A673 (cell line): ENCODE measurements at places on chromosomes 1 and 21. TPM values are rescaled to one million over a fixed set of nuclear protein-coding genes. Genes with fewer than 3 reads are reported as not detected.

DNA sequence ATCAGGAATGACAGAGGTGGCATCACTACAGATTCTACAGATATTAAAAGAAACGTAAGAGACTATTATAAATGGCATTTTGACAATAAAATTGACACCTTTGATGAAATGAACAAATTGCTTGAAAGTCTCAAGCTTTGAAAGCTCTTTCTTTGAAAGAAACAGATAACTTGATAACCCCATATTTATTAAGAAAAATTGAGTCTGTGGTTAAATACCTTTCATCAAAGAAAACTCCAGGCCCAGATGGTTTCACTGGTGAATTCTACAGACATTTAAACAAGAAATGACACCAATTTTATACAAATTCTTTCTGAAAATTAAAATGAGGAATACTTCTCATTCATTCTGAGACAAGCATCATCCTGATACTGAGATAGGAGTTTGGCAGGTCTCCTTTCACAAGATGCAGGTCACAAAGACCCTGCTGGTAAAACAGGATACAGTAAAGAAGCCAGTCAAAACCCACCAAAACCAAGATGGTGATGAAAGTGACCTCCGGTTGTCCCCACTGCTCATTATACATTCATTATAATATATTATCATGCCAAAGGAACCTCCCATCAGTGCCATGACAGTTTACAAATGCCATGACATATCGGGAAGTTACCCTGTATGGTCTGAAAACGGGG, 210.9 kb downstream of the AKT3 start:
- H3K27ac ChIP-seq: no peak overlapping the region
- no peak for DNase-seq
- H3K27me3 ChIP-seq: no peaks in the 10 kb centered on the region
- H3K36me3 ChIP-seq: no peaks in the 10 kb centered on the region

DNA sequence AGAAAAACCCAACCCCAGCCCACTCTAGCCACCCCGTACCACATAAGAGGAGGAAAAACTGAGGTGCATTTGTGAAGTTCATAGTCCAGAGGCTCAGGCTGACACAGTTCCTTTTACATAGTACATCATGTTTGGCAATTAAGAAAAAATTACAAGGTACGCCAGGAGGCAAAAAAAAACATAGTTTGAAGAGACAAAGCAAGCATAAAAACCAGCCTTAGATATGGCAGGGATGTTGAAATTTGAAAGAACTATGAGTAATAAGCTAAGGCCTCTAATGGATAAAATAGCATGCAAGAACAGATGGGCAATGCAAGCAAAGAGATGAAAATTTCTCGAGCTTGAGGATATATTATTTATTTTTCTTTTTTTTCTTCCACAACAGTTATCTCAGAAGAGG, 31.9 kb downstream of the MIXL1 start:
- no peaks in the 10 kb centered on the region for H3K27me3 ChIP-seq
- H3K36me3 ChIP-seq: peaks cover 18% of the 10 kb centered on the region
- no peak overlapping the region for H3K4me3 ChIP-seq
- DNase-seq: no peak
- no peak overlapping the region for H3K27ac ChIP-seq
- H3K4me1 ChIP-seq: no peaks in the 10 kb centered on the region

GRCh38 chr1:87615491-87615890, 286.8 kb downstream of the LMO4 start:
- no peak overlapping the region for H3K4me3 ChIP-seq
- H3K4me1 ChIP-seq: no peaks in the 10 kb centered on the region
- H3K27ac ChIP-seq: no peak overlapping the region

GRCh38 chr21:46468108-46468774, 9.6 kb downstream of the DIP2A start:
- peaks cover 7% of the 10 kb centered on the region for H3K36me3 ChIP-seq
- H3K27me3 ChIP-seq: no peaks in the 10 kb centered on the region
- no peak overlapping the region for H3K4me3 ChIP-seq
- no peak overlapping the region for H3K27ac ChIP-seq
- DNase-seq: no peak
- H3K4me1 ChIP-seq: peaks cover 4% of the 10 kb centered on the region

DNA sequence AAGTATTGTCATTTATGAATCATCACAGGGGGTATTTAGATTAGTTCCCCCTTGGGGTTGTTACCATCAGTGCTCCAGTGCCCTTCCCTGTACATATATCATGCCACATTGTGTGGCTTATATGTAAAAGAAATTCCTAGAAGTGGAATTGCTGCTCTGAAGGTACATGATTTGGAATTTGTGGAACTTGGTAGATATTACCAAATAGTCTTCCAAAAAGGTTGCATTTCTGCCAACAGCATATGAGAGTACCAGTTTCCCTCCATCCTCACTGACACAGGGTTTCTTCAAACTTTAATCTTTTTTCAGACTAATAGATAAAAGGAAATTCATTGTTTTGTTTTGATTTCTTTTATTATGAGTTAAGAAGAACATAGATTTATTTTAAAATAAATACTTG, 41.3 kb downstream of the AKNAD1 start:
- no peaks in the 10 kb centered on the region for H3K27me3 ChIP-seq
- no peak overlapping the region for H3K27ac ChIP-seq
- H3K36me3 ChIP-seq: no peaks in the 10 kb centered on the region
- DNase-seq: peak; percentile 7
- H3K4me1 ChIP-seq: peaks cover 30% of the 10 kb centered on the region

- peaks cover 37% of the 10 kb centered on the region for H3K27me3 ChIP-seq
- no peak overlapping the region for H3K27ac ChIP-seq
- DNase-seq: no peak
- H3K4me1 ChIP-seq: peaks cover 13% of the 10 kb centered on the region
These were observed 3.7 kb downstream of the NES start for GRCh38 chr1:156673387-156674121.

- peak within 1 kb of the TSS; percentile 92 for H3K4me3 ChIP-seq
- no peak for DNase-seq
- H3K36me3 ChIP-seq: no peaks in the 10 kb centered on the region
- peaks cover 33% of the 10 kb centered on the region for H3K4me1 ChIP-seq
- peak within 1 kb of the TSS; percentile 98 for H3K27ac ChIP-seq
These were observed at the start of gene HDGF for GRCh38 chr1:156751451-156751756. Gene HDGF (minus strand): TSS chr1:156751675. CDS start chr1:156751429, 246 bp downstream.

- no peaks in the 10 kb centered on the region for H3K27me3 ChIP-seq
- DNase-seq: no peak
- H3K36me3 ChIP-seq: no peaks in the 10 kb centered on the region
- no peak overlapping the region for H3K27ac ChIP-seq
- H3K4me1 ChIP-seq: no peaks in the 10 kb centered on the region
These were observed 47.9 kb upstream of the BCAR3 start for GRCh38 chr1:93729502-93729901.

GRCh38 chr1:200427744-200428143, 17.9 kb upstream of the ZNF281 start:
- no peaks in the 10 kb centered on the region for H3K4me1 ChIP-seq
- no peaks in the 10 kb centered on the region for H3K27me3 ChIP-seq
- H3K27ac ChIP-seq: no peak overlapping the region
- no peaks in the 10 kb centered on the region for H3K36me3 ChIP-seq

GRCh38 chr21:37188825-37189224, 78.3 kb downstream of the VPS26C start:
- H3K4me3 ChIP-seq: no peak overlapping the region
- no peaks in the 10 kb centered on the region for H3K27me3 ChIP-seq
- peaks cover 3% of the 10 kb centered on the region for H3K4me1 ChIP-seq

DNA sequence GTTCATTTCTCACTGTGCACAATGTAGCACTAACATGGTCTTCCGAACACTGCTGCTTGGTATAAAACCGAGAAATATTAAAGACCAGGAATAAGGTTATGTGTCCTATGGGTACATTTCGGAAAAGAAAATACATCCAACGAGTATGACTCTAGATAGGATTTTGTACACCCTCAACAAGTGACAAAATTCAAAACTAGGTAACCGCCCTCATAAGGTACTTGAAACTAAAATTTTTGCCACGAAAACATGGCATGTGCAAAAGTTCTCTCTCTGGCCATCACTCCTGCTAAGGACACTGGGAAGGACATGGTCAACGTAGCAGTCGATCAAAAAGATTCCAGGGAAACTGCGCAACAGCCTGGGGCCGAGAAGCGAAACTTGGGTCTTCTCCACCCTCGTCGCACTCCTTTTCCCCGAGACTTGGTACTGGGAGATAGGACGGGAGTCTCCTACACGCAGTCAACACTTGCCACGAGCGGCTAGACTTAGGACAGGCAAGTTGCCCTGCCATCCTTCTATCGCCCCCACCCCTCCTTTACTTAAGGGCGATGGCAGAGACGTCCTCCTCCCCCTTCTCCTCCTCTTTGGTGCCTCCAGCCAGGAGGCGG, 338 bp upstream of the TOR1AIP1 start:
- H3K4me1 ChIP-seq: peaks cover 21% of the 10 kb centered on the region
- peak overlapping the region; percentile 98 for H3K27ac ChIP-seq
- peak; percentile 86 for DNase-seq
- H3K4me3 ChIP-seq: peak overlapping the region; percentile 76
- peaks cover 10% of the 10 kb centered on the region for H3K36me3 ChIP-seq
- no peaks in the 10 kb centered on the region for H3K27me3 ChIP-seq

- H3K4me1 ChIP-seq: no peaks in the 10 kb centered on the region
- no peak overlapping the region for H3K27ac ChIP-seq
- H3K27me3 ChIP-seq: no peaks in the 10 kb centered on the region
- DNase-seq: no peak
- no peak overlapping the region for H3K4me3 ChIP-seq
These were observed 85.2 kb downstream of the ARHGEF10L start for GRCh38 chr1:17624611-17625233.

SCCPDH gene
- total RNA-seq: 40.3 and 41.7 TPM in 2 replicates

OR10J1 gene
- not detected in 2 replicates for total RNA-seq

ORC1 gene
- 50.4 and 54.0 TPM in 2 replicates for total RNA-seq

KCNN3 gene
- 0.73 and 1.5 TPM in 2 replicates for total RNA-seq

HSPA6 gene
- total RNA-seq: 0.28 and 0.37 TPM in 2 replicates

AMY2A gene
- not detected in 2 replicates for total RNA-seq

SEMA4A gene
- 0.77 and 0.92 TPM in 2 replicates for total RNA-seq

CFHR4 gene
- total RNA-seq: not detected in 2 replicates

LPGAT1 gene
- 34.4 and 37.5 TPM in 2 replicates for total RNA-seq

LCE3E gene
- total RNA-seq: not detected in 2 replicates

MAP1LC3C gene
- not detected in 2 replicates for total RNA-seq
